CD4-positive, alpha-beta memory T cell (primary cell): ENCODE measurements at places on chromosomes 1 and 21. TPM values are rescaled to one million over a fixed set of nuclear protein-coding genes. Genes with fewer than 3 reads are reported as not detected.

KRTAP10-3 gene
- not detected for polyA plus RNA-seq

ANKRD65 gene
- polyA plus RNA-seq = not detected

DMRTA2 gene
- not detected for polyA plus RNA-seq

BCAN gene
- not detected for polyA plus RNA-seq

DNA sequence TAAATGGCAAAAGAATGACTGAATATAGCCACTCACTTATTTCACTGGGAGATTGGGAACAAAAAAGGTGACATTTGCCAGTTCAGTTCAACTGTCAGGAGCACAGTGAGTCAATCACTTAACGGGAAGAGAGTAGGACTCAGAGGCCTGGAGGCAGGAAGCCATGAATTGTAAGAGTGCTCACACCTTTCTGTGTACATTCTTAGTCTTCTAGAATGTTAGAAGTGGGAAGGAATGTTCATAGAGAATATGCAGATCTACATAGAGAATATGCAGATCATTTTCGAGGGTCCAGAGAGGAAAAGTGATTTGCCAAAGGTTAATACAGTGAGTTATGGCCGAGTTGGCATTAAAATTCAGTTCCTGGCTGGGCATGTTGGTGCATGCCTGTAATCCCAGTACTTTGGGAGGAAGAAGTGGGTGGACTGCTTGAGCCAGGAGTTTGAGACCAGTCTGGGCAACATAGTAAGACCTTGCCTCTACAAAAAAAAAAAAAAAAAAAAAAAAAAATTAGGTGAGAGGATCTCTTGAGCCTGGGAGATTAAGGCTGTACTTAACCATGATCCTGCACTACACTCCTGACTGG, 8.3 kb downstream of the IL20 start:
- no peak for DNase-seq

- no peak for DNase-seq
Observed at GRCh38 chr1:186155594-186155993, 219.5 kb downstream of the TPR start.
